ENCODE measurements at places on chromosomes 4 and X. TPM values are rescaled to one million over a fixed set of nuclear protein-coding genes. Genes with fewer than 3 reads are reported as not detected.
A peak's percentile ranks its signal among the peaks of the same experiment; 100 is the strongest.

DNA sequence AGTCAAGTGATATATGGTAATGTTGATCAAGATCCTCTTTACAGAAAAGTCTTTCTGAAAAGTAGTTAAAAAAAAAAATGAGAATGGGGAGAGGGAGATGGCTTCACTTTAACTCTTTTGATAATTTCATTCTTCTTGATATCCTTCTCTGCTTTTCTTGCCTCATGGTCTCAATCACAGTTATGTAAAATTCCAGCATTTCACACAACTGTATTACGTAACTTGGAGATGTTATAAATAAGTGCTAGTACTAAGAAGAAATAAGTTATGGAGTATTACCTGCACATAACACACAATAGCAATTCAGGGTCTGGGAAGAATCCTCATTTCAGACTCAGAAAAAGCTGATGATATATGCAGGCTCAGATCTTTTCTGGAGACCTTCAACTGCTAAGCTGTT is 22.0 kb downstream of the RUFY3 start:
- DNase-seq: no peak

DNA sequence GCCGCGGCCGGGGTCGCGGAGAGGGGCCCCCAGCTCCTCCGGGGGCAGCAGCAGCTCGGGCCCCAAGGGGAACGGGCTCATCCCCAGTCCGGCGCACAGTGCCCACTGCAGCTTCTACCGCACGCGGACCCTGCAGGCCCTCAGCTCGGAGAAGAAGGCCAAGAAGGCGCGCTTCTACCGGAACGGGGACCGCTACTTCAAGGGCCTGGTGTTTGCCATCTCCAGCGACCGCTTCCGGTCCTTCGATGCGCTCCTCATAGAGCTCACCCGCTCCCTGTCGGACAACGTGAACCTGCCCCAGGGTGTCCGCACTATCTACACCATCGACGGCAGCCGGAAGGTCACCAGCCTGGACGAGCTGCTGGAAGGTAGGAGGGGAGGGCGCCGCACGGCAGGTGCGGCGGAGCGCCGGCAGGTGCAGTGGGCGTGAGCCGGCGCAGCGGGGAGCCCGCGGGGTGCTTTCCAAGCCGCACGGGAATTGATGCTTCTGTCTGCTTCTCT is 886 bp downstream of the DCLK2 start:
- DNase-seq: no peak

DNA sequence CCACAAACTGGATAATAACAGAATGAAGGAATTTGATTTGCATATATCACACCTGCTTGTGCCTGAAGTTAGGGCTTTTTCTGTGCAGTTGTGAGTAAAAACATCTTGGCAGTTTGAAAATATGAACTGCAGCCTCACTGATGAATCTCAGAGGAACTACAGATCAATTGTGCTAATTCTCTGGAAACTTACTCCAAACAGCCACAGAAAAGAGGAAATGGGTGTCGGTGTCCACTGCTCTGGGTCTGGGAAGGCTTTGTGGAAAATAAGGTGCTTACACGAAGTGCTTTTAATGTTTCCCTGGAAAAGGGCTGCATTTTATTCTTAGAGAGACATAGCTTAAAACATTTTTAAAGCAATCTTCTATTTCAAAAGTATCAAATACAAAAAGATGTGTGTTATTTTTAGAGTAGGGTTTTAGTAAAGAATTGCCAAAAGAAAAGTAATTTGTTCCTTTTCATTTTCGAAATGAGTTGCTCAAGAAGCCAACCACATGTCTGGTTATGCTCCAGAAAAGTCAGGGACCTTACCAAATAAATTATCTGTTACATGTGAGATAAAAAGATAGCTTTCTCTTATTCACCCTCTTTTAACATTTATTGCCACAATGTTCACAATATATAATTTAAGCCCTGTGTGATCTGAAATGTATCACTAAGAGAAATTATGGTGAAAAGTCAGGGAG is 240.1 kb downstream of the FRAS1 start:
- DNase-seq: no peak

DNA sequence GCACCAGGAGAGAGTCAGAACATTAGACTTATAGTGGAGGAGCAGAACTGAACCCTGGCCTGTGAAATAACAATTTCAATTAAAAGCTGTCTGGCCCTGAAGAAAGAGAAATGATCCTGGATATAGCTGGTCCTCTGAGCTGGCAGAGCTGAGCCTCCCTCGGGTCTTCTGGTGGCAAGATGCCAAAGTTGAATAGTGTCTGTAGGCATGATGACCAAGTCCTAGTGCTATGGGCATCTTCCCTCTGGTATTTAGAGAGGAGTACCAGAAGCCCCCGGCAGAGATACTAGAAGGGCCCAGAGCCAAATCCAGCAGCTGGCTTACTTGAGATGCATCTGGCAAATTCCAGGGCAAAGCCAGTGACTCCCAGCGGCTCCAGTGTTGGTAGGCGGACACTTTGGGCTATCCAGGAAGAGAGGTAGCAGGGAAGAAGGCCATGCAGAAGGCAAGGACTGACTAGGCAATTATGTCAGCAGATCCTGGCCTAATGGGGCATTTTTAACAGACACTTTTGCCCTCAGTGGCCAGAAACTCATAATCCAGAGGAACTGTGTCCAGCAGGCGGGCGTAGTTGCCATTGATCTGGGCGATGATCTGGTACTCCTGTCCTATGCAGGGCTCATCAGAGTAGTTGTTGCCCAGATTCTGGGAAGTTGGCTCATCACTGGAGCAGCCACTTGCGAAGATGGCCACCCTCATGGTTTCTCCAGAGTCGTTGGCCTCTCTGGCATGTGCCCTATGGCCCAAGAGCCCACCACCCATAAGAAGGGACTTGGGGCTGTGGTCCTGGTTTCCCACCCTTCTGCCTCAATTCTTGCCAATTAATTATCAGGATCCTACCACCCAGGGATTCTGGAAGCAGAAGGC is 17.9 kb downstream of the VSIG4 start:
- no peak for DNase-seq

GRCh38 chr4:16056681-16057385 is 27.0 kb downstream of the PROM1 start:
- no peak for DNase-seq

GRCh38 chrX:153521034-153521433 is 3.6 kb downstream of the ATP2B3 start:
- peak; percentile 58 for DNase-seq

DNA sequence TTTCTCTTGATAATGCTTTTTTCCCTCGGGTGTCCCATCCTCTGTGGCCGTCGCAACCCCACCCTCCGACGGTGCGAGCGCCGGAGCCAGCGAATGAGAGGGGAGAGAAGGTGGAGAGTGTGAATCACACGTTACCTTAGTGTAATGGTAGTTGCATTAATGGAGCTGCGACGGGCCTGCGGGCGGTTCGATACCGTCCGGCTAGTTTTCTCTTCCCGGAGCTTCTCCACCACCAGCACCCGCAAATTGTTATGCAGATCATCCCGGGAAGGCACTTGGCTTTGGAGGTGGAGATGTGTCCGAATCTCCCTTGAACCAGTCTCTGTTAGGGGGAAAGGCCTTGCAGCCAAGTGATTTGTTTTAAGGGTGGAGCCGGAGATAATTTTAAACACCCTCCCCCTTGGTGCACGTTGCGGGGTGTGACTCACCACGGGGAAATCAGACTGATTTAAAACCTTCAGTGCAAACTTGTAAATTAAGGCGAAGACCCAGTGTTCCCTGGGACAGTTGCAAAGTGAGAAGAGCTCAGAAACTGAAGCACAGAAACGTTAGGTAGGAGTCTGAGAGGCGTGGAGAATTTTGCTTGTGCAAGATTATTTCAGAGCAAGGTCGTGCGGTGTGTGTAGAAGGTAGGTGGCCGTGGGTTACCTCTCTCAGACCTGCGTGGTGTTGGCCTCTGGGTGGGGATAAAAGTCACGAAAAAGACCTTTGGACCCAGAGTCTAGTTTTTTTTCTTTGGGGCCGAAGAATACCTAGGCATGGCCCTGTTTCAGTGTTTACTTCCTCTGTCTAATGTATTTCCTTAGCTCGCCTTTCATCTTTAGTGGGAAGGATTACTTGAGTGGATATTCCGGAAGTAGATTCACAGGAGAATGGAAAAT is 1.3 kb downstream of the AFF1 start:
- peak; percentile 77 for DNase-seq

DNA sequence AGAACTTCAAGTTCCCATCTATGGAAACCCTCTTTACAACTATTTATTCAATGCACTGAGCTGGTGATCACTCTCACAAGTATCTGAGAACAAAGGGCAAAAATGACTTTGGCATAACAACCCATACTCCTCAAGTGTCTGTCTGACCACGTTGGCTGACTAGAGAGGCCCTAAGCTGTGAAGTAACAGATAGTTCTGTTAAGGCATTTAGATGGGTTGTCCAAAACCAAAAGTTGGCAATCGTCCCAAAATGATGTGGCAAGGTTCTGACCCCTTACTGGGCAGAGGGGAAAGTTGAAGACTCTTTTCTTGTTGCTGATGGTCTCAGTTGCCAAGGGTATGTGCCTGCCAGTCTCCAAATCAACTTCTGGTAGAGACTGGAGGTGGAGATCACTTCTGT is 524.8 kb downstream of the PPARGC1A start:
- no peak for DNase-seq

- peak; percentile 63 for DNase-seq
Measured at GRCh38 chr4:7134737-7135388, 57.5 kb upstream of the SORCS2 start.

DNA sequence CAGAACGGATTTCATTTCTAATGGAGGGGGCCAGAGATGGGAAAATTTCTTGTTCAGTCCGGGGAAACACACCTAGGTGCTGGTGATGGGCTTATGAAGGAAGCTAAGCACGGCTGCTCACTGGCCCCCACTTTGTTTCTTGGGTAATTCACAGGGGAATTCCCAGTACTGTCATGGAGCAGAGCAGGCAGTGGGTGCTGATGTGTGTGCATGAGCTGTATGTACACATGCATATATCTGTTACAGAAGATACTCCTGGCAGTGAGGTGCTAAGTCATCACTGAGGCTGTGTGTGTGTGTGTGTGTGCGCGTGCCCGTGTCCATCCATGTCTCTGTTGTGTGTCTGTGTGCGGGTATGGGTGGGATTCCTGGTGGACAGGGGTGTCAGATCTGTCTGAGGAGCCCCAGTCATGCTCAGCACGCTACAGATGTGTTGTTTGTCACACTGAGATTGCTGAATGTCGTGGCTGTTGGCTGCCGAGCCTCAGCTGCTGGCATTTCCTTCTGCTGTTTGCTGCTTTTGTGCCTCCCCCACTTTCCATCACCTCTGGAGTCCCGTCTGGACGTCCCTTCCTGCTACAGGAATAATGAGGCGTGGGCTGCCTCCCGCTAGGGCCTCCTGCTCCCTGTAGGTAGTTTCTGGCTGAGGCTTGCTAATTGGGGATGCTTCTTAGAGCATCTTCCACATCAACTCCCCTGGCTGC is 53.3 kb downstream of the JADE1 start:
- no peak for DNase-seq

GRCh38 chr4:1043651-1044468 is 32.4 kb downstream of the FGFRL1 start:
- peak; percentile 84 for DNase-seq

GRCh38 chr4:7383266-7383665 is 51.5 kb downstream of the PSAPL1 start:
- DNase-seq: no peak

- DNase-seq: no peak
Measured at GRCh38 chrX:15785176-15785750, 5.0 kb upstream of the ZRSR2 start.

DNA sequence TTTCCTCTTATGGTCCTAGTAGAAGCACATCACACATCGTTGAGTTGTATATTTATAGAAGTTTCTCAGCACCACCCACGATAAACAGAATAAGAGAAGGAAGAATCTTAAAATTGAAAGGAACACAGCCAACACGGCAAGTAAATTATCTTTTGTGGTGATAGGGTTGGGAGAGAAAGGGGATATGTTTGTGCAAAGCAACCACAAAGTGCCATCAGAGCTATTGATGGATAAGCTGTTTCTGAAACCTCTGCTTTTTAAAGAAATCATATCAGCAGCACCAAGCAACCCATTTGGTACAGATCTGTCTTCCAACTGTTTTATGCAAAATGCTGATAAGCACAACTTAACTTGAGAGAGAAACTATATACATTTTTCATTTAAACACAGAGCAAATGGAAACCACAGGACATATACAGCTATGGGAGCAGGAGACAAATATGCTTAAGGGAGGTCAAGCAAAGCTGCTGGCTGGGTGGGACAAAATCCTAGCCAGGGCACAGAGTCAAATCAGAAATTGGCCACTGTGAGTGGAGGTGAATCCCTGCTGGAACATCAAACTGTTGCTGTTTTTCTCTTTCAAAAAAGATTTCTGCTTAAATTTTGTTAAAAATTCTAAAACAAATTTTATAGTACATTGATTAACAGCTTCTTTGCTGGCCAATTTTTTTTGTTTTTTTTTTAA is 194.0 kb upstream of the HHIP start:
- DNase-seq: no peak

GRCh38 chr4:113708250-113708649 is 53.3 kb downstream of the CAMK2D start:
- no peak for DNase-seq

DNA sequence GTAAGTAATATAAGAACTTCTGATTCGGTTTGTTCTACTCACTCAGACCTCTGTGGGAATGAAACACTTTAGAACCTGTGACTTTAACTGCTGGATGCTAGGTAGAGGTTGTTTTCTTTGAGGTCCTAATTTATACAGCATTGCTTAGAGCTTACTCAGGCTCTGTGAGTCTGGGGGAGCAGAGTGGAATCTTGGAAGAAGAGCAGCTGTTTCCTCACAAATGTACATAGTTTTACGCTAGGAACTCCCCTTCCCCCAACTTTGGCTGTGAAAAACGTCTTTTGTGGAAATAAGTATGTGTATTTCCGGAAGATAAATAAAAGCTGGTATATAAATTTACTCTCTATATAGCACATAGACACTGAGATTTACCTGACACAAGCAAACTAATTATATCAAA is 141.4 kb downstream of the NAA11 start:
- no peak for DNase-seq

DNA sequence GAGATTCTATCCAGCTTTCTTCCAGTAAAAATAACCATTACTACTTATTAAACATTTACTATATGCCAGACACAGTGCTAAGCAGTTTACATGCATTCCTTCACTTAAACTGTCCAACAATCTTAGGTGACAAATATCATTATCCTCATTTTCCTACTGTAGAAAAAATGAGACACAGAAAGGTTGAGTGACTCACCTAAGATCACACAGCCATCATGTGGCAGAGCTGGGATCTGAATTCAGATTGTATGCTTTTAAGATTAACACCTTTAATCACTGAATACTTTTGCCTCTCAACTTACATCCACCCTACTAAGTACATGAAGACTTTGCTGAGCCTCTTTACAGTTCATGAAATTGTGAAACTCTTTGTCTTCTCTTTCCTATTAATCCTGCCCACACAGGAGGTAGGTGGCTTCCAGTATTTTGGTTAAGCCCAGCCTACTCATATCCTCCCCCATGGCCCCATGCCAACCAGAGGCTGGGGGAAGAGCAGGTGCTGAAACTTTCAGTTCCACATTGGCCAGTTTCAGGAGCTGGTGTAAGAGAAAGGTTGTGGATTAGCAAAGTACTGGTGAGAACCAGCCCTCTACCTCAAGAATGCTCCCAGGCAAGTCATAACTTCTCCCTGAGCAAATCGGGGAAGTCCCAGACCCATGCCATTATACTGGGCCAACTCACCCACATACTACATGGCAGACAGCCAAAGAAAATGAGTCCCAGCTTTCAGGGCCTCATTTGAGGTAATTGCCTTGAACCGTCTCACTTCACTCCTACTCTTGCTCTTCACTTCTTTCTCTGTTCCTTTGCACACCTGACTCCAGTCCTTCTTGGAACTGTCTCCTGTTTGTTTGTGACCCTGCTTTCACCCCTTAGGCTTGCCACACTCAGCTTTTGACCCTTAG is 211.1 kb downstream of the GUCY2F start:
- DNase-seq: peak; percentile 69

The DMRTC1B gene
- 1.1 TPM for total RNA-seq

The SPANXB1 gene
- not detected for total RNA-seq

The NUDT9 gene
- total RNA-seq: 24.2 TPM

The CYLC1 gene
- not detected for total RNA-seq

The HSD17B13 gene
- total RNA-seq: 0.31 TPM

The COL25A1 gene
- 3.4 TPM for total RNA-seq

All from ureter (tissue), 1 donor.